H1 (cell line): ENCODE measurements at places on chromosomes 3 and 15. TPM values are rescaled to one million over a fixed set of nuclear protein-coding genes. Genes with fewer than 3 reads are reported as not detected.

Gene PLSCR5
- total RNA-seq, result not detected in 2 replicates

DNA sequence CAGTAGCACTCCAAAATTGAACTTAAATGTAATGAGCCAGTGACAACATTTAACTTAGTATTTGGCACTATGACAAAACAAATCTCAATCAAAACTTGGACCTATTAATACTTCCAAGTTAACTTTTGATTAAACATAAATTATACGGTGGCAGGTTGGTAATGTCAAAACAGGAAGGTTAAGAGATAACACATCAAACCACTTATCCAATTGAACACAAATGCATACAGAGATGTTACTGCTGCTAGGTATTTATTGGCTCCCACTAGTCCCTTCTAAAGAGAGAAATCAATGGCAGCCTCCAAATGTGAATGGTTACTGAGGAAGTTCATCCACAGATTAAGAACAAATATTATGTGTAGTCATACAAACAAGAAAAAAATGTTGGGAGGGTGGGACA, 1.8 kb downstream of the GSK3B start:
- no peak for DNase-seq
- H3K27me3 ChIP-seq, result no peaks in the 10 kb centered on the region
- no peaks in the 10 kb centered on the region; the same call in 1 of the 2 replicates for H3K4me1 ChIP-seq
- H3K36me3 ChIP-seq, result no peaks in the 10 kb centered on the region
- H3K4me3 ChIP-seq, result peak overlapping the region; percentile 74

DNA sequence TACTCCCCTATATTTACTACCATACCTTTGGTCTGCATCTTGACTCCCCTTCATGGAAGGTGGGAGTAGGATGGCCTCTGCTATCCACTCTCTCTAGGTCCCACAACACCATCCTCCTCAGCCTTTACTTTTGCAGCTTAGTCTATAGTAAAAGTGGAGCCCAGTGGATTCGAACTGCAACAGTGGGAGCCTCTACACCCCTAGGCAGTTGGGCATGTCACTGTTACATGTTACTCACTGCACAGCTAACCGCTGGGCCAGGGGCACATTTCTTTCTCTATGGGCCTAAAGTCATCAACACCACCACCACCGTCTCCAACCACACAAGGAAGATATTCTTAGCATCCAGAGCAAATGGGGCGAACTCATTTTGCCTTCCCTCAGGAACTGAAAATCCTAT, 62.9 kb downstream of the KLF13 start:
- H3K27me3 ChIP-seq, result peaks cover 22% of the 10 kb centered on the region
- H3K27ac ChIP-seq, result no peak overlapping the region
- H3K4me1 ChIP-seq, result peaks cover 4% of the 10 kb centered on the region; the same call in 1 of the 2 replicates
- peak; percentile 26 for DNase-seq
- no peaks in the 10 kb centered on the region for H3K36me3 ChIP-seq

DNA sequence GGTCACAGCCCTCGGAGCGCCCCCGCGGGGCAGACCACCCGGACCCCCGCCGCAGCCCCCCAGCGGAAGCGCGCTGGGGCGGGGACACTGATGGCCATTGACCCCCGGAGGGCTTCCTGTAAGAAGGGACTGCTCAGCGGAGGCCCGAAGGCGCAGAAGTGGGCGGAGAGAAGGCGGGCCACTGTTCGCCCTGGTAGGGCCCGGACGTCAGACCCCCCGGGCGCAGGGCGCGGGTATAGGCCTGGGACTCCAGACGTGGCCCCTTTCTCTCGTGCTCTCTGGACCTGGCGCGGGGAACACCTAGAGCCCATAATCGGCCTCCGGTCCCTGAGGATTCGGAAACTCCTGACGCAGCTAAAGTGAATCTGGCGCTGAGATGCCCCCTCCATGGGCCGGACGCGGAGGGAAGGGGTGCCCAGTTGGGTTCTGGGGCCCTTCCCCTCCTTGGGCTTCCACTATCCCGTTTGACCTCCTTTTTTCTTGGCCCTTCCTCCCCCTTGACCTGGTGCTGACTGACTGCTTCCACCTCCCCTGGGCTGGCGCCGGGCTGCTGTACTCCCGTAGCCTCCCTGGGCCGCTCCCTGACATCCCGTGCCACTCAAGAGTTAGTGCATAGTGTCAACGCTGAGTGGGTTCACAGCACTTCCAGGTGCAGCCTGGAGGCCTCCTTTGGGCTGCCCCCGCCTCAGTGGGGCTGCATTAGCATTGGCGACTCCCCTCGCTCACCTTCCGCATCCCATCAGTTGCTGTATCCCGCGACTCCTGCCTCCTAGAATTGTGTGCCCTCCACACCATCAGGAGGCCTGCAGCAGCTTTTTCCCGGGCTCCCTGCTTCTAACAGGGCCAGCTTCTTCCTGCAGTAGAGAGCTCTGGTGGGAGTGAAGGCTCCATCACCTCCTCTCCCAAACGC, 694 bp downstream of the ABTB1 start:
- no peak overlapping the region for H3K27ac ChIP-seq
- H3K27me3 ChIP-seq, result no peaks in the 10 kb centered on the region
- H3K36me3 ChIP-seq, result no peaks in the 10 kb centered on the region
- H3K4me1 ChIP-seq, result peaks cover 10% of the 10 kb centered on the region
- peak; percentile 66 for DNase-seq

Gene SI
- not detected in 2 replicates for total RNA-seq

GRCh38 chr3:40120806-40121205, 188.7 kb upstream of the EIF1B start:
- H3K4me3 ChIP-seq, result no peak overlapping the region
- DNase-seq, result no peak
- no peak overlapping the region for H3K27ac ChIP-seq
- no peaks in the 10 kb centered on the region for H3K4me1 ChIP-seq
- no peaks in the 10 kb centered on the region for H3K27me3 ChIP-seq
- no peaks in the 10 kb centered on the region for H3K36me3 ChIP-seq

Gene SERPINI2
- 0.25 and 0.26 TPM in 2 replicates for total RNA-seq

- DNase-seq, result no peak
- H3K36me3 ChIP-seq, result peaks cover 4% of the 10 kb centered on the region; the same call in 1 of the 2 replicates
- no peaks in the 10 kb centered on the region; the same call in 1 of the 2 replicates for H3K4me1 ChIP-seq
Measured at GRCh38 chr3:10292505-10293419, at the start of gene GHRL. Gene GHRL, minus strand, starts transcription at chr3:10292947. Its CDS starts 2,767 bp downstream, at chr3:10290180.

DNA sequence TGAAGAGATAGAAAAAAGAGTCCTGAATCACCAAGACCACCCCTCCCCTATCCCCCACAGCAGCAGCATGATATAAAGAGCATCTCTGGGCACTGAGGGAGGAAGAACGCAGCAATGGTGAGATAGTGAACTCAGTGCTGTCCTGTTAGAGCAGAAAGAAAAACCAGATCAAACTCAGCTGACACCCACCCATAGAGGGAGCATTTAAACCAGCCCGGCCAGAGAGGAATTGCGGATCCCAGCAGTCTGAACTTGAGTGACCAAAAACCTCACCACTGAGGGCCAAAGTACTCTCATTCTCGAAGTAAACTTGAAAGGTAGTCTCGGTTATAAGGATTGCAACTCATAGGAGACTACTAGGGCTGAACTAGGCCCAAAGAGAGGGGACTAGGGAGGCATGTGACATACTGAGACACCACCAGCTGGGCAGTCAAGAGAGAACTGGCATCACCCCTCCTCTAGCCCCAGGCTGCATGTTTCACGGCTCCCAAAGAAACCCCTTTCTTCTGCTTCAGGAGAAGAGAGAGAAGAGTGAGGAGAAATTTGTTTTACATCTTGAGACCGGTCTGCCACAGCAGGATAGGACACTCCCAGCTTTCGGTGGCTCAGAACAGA, 39.2 kb upstream of the TGFBR2 start:
- no peak overlapping the region for H3K27ac ChIP-seq
- no peaks in the 10 kb centered on the region for H3K36me3 ChIP-seq
- no peak for DNase-seq
- 0 out of 2 replicates have a peak, but pooled peaks cover 2% of the 10 kb centered on the region for H3K4me1 ChIP-seq
- no peaks in the 10 kb centered on the region for H3K27me3 ChIP-seq

- H3K27me3 ChIP-seq, result peaks cover 5% of the 10 kb centered on the region
- no peak overlapping the region for H3K4me3 ChIP-seq
- no peak overlapping the region for H3K27ac ChIP-seq
- H3K4me1 ChIP-seq, result no peaks in the 10 kb centered on the region
- no peak for DNase-seq
Measured at GRCh38 chr3:13887495-13888300, 7.8 kb upstream of the WNT7A start.

- no peaks in the 10 kb centered on the region for H3K27me3 ChIP-seq
- H3K4me3 ChIP-seq, result peak overlapping the region; percentile 98; the same call in 1 of the 2 replicates
- H3K36me3 ChIP-seq, result peaks cover 31% of the 10 kb centered on the region
- peaks cover 17% of the 10 kb centered on the region for H3K4me1 ChIP-seq
Measured at GRCh38 chr15:63045465-63045840, 2.9 kb downstream of the TPM1 start.

Gene PTH1R
- total RNA-seq, result 0.21 and 1.5 TPM in 2 replicates

Gene MYRIP
- 3.4 and 4.3 TPM in 2 replicates for total RNA-seq

DNA sequence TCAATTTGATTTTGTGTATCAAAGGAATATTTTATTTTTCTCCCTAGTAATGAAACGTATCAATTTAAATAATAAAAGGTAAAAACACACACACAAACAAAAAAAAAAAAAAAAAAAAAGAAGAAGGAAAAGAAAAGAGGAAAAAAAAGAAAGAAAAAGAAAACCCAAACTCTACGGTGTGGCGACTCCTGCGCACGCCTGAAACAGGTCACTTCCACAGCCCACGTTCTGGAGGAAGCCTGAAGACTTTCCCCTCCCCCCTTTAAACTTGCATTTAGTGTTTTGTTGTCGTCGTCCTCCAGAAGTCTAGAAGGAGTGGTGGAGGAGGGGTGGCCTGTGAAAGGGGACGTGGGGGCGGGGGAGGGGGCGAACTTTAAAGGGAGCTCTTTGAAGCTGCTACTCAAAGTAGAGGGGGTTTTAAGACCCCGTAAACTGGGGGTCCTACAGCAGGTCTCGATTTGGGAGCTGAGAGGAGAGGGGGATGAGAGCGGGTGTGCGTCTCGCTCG, 2.3 kb upstream of the TLE3 start:
- H3K4me1 ChIP-seq, result peaks cover 7% of the 10 kb centered on the region
- H3K27ac ChIP-seq, result no peak overlapping the region
- H3K36me3 ChIP-seq, result no peaks in the 10 kb centered on the region

DNA sequence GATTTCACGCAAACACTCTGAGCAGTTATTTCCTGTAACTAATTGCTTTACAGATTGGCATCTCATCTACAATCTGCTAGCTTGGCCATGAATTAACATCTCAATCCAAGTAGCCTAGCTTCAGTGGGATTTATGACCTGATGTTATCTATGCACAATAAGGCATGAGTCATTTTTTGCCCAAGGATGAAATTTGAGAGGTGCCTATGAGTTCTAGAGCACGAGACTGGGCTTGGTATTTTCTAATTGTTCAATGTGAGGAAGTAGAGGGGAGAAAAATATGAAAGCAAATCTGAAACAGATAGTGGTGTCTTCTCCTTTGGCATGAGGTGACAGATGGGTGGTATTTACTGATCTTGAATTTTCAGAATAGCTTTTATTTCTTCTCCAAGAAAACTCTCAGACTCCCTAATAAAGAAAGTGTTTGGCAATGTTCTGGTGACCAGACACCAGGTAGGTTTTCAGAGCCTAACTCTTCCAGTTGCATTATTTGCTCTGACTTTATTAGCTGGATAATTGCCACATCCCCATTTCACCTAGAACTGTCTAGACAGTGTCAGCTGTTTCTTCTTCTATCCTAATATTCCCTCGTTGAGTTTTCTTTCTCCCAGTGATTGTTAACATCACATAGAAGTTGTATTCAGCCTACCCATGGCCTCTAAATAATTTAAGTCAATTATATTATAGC, 301.0 kb upstream of the UMPS start:
- H3K27me3 ChIP-seq, result no peaks in the 10 kb centered on the region
- no peak overlapping the region for H3K4me3 ChIP-seq
- no peak for DNase-seq
- H3K36me3 ChIP-seq, result no peaks in the 10 kb centered on the region
- H3K27ac ChIP-seq, result no peak overlapping the region

Gene PCBP4
- total RNA-seq, result 16.4 and 19.6 TPM in 2 replicates

- no peak overlapping the region for H3K4me3 ChIP-seq
- DNase-seq, result no peak
- no peaks in the 10 kb centered on the region; the same call in 1 of the 2 replicates for H3K36me3 ChIP-seq
- no peaks in the 10 kb centered on the region for H3K27me3 ChIP-seq
- H3K27ac ChIP-seq, result no peak overlapping the region
- H3K4me1 ChIP-seq, result no peaks in the 10 kb centered on the region
Measured at GRCh38 chr3:136149667-136150066, 46.5 kb downstream of the MSL2 start.

DNA sequence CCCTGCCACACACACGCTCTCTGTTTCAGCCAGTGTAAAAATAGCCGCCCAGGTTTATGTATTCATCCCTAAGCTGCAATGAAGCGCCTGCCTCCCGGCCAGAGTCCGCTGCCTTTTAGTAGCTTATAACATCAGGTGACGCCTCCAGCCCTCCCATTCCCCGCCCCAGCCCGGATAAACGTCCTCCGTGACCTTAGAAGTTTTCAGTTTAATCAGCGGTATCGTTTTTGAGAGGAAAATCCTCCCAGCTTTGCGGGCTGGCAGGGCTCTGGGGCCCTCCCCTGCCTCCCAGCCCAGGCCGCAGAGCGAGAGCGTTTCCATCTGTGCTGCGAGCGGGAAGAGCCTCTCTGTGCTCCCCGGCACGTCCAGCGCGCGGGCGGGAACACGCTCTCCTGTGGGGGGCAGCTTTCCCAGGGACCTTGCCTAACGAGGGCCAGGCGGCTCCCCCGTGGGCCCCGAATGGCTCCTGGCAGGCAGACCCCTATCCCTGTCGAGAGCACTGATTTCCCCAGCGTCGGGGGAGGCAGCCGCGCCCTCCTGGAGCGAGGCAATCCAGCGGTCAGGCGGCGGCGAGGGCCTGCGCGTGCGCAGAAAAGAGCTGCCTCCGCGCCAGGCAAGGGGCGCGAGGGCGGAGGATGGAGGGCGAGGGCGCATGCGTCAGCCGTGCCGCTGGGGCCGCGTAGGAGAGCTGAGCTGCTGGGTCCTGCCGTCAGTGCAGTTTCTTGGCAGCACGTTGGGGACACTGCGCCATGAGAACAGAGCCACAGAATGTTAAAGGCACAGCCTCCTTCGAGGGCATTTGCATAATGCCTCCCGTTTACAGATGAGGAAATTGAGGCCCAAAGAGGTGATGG, 71.1 kb downstream of the CCNL1 start:
- peak overlapping the region; percentile 61 for H3K4me3 ChIP-seq
- no peaks in the 10 kb centered on the region for H3K36me3 ChIP-seq
- H3K4me1 ChIP-seq, result peaks cover 8% of the 10 kb centered on the region
- no peaks in the 10 kb centered on the region for H3K27me3 ChIP-seq
- H3K27ac ChIP-seq, result peak overlapping the region; percentile 89
- DNase-seq, result peak; percentile 95

Gene BSN
- 2.9 and 3.0 TPM in 2 replicates for total RNA-seq

Gene PARP9
- 3.4 and 3.7 TPM in 2 replicates for total RNA-seq

GRCh38 chr3:151305060-151305774, 11.4 kb downstream of the GPR87 start:
- no peaks in the 10 kb centered on the region for H3K36me3 ChIP-seq
- no peak overlapping the region for H3K4me3 ChIP-seq
- peaks cover 7% of the 10 kb centered on the region for H3K4me1 ChIP-seq
- no peaks in the 10 kb centered on the region for H3K27me3 ChIP-seq
- 0 out of 2 replicates have a peak overlapping the region, but pooled peaks have one; percentile 11 for H3K27ac ChIP-seq

Gene TGM4
- total RNA-seq, result not detected in 2 replicates

- no peak for DNase-seq
- H3K27ac ChIP-seq, result no peak overlapping the region
- H3K4me1 ChIP-seq, result no peaks in the 10 kb centered on the region
- no peaks in the 10 kb centered on the region for H3K36me3 ChIP-seq
- H3K27me3 ChIP-seq, result no peaks in the 10 kb centered on the region
- no peak overlapping the region for H3K4me3 ChIP-seq
Measured at GRCh38 chr15:94250801-94251200, 19.4 kb downstream of the MCTP2 start.

- peaks cover 6% of the 10 kb centered on the region for H3K4me1 ChIP-seq
- no peak overlapping the region for H3K27ac ChIP-seq
- peaks cover 45% of the 10 kb centered on the region for H3K36me3 ChIP-seq
Measured at GRCh38 chr3:48696601-48697000, 10.9 kb upstream of the NCKIPSD start.

GRCh38 chr15:60720493-60721256, 241.7 kb upstream of the ICE2 start:
- H3K36me3 ChIP-seq, result no peaks in the 10 kb centered on the region
- peaks cover 3% of the 10 kb centered on the region; the same call in 1 of the 2 replicates for H3K4me1 ChIP-seq
- no peak overlapping the region for H3K4me3 ChIP-seq
- H3K27ac ChIP-seq, result no peak overlapping the region
